ENCODE measurements at places on chromosomes 3 and 15.

GRCh38 chr3:169627789-169628188 is 35.7 kb downstream of the MECOM start:
- no peak for DNase-seq

GRCh38 chr3:65484964-65485363 is 553.8 kb downstream of the MAGI1 start:
- DNase-seq, result no peak

GRCh38 chr3:184635126-184635525 is 73.5 kb downstream of the EPHB3 start:
- no peak for DNase-seq

DNA sequence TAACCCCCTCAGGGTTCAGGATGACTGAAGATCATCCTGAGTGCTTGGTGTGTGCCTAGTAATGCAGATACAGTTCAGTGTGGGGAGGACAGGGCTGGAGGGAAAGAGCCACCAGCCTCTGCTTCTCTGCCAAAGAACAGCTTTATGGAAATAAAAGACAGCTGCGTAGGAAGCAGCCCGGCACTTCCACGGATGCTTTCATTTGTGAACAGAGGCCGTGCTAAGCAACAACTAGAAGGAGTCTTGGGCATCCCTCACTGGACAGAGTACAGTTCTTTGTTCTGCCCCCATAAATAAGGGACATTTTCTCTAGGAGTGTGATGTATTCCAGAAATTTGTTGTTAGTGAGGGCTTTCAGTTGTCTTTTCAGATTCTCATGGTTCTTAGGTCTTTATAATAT is 194.8 kb upstream of the RGMA start:
- DNase-seq, result no peak

- DNase-seq, result no peak
Measured at GRCh38 chr3:95539950-95540483, 1274.4 kb upstream of the EPHA6 start.

- DNase-seq, result no peak
Measured at GRCh38 chr3:191358929-191359328, 28.6 kb upstream of the UTS2B start.

GRCh38 chr3:49906073-49906743 is 2.5 kb upstream of the MST1R start:
- peak; percentile 8 for DNase-seq

DNA sequence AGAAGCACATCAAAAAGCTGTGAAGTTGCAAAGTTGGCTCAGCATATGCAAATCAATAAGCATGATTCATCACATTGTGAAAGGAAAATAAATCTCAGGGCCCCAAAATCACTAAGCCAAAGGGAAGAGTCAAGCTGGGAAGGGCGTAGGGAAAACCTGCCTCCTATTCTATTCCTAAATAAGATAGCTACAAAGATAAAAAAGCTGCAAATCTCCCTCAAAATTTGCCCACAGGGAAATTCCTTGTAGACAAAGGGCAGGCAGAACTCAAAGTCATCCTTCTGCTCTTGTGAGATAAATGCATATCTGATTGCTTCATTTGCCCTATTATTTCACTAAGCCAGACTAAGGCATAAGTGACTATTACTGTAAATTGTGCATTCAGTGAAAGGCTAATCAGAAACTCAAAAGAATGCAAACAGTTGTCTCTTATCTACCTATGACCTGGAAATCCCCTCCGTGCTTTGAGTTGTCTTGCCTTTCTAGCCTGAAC is 30.5 kb upstream of the CCNL1 start:
- DNase-seq, result no peak

DNA sequence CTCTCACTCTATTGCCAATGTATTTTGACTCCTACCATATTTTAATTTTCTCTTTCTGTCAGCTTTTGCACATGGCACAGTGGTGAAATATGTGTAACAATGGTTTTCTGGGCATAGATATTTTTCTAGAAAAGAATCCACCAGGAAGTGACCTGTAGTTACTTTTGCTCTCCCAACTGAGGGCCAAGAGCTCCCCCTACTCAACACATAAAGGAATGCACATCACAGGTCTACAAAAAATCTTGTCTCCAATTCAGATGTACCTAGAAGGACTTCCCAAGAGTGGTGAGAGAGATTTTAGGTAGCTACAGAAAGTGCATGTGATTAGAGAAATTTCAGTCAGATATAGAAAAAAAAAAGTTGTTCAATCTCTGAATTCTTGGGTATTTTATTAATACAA is 15.6 kb downstream of the CPA3 start:
- DNase-seq, result no peak
